GM12878 (cell line): ENCODE measurements at places on chromosomes 1 and 21. TPM values are rescaled to one million over a fixed set of nuclear protein-coding genes. Genes with fewer than 3 reads are reported as not detected.

DNA sequence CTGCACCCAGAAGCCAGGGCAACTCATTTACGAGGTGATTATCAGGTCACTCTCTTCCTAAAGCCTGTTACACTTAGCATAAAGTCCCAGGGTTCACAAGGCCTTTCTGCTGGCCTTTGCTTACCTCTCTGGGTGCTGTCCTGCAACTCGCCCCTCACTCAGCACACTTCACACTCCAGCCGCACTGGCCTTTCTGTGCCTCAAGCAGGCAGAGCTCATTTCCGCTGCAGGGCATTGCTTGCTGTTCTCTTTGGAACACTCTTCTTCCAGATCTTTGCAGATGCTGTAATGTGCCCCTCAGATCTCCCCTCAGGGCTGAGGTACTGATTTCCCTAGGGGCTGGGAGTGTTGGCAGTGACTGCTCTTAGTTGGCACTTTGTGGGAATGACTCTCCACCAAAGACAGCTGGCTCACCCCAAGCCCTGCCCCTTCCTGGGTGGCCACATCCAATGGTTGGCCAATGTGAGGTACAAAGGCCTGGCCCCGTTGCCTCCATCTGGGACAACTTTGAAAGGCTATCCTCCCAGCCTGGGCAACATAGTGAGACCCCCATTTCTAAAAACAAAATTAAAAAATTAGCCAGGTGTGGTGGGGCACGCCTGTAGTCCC lies 50.8 kb upstream of the SSBP3 start:
- H3K27me3 ChIP-seq, result no peaks in the 10 kb centered on the region
- no peaks in the 10 kb centered on the region for H3K36me3 ChIP-seq
- no peak for DNase-seq
- no peak overlapping the region for H3K27ac ChIP-seq
- H3K4me3 ChIP-seq, result no peak overlapping the region

The DNALI1 gene
- polyA plus RNA-seq, result 0.13 TPM in 1 of 2 replicates, not detected in the other

GRCh38 chr1:3061981-3062615 lies 6.9 kb upstream of the PRDM16 start:
- DNase-seq, result no peak
- H3K27me3 ChIP-seq, result no peaks in the 10 kb centered on the region

GRCh38 chr1:61158591-61158990 lies 76.2 kb downstream of the NFIA start:
- no peaks in the 10 kb centered on the region for H3K27me3 ChIP-seq
- H3K36me3 ChIP-seq, result no peaks in the 10 kb centered on the region
- no peaks in the 10 kb centered on the region for H3K4me1 ChIP-seq
- no peak overlapping the region for H3K4me3 ChIP-seq

The ZMYM4 gene
- polyA plus RNA-seq, result 29.3 and 36.7 TPM in 2 replicates
